GM10248 (cell line): ENCODE measurements at places on chromosomes 7 and 10.

DNA sequence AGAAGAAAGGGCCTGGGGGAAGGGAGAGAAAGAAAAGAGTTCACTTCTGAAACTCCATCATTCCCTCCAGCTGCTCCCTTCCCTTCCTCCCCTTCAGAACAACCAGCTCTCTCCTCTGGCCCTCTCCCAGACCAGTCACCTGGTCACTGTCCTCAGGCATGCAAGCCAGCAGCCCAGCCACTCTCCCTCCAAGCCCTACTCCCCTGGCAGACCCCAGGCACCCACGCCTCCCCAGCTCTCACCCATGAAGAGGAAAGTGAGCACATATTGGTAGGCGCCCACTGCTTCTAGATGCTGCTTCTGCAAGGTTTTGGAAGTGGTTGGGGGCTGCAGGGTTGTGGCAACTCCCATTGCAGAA is 353 bp downstream of the MOGAT3 start:
- DNase-seq = no peak

DNA sequence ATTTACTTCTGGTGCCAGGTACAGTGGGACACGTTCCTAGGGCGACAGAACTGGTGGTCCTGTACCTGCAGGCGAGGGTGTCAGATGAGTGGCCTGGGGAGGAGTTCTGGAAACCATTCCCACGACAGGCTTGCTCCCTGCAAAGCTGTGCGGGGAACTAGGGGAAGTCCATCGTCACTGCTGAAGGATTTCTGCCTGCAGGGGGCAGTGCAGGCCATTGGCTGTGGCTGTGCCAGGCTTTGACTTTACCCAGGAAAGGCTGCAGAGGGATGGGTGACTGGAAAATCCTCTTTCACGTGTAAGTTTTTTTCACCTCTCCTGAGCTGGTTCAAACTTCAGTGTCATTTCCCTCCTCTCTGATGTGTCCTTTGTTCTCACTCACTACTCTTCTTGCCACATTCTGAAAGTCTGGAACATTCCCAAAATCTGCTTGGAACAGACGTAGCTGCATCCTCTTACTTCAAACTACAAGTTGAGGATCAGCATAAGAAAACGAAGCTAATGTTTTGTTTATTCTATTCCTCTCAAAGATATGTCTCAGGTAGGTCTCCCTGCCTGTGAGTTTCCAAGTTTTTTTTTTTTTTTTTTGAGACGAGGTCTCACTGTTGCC is 126.5 kb downstream of the SH2D4B start:
- peak; percentile 61 for DNase-seq

DNA sequence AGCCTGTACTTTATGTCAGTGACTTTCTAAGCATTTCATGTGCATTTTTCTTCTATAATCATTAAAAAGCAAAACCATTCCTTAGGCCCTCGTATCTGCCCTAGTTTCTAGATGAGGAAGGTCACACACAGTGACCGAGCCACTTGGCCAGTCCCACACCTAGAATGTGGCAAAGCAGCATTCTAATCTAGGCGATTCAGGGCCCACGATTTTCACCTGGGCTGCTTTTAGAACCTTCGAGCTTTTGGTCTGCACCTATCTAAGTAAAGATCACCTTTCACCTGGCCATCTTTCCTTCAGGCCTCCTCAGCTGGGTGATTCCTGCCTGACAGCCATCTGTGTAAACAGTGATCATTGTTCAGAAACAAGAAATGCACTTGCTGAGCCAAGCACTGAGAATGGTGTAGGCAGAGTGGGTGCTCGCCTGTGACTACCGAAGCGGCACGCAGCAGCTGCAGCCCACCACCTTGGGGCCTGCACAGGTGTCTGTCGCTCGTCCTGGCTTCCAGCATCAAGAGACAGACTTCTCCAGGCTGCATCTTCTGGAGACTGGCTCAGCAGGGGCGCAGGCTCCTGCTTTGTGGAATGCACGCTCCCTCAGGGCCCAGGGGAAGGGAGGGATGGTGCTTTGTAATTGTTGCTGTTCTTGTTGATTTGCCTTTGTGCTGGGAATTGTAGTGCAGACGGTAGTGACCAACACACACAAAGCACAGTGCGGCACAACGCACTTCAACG is 149.0 kb upstream of the INSYN2A start:
- DNase-seq = no peak

- DNase-seq = no peak
Measured at GRCh38 chr7:100682991-100683658, 9.6 kb downstream of the GNB2 start.

DNA sequence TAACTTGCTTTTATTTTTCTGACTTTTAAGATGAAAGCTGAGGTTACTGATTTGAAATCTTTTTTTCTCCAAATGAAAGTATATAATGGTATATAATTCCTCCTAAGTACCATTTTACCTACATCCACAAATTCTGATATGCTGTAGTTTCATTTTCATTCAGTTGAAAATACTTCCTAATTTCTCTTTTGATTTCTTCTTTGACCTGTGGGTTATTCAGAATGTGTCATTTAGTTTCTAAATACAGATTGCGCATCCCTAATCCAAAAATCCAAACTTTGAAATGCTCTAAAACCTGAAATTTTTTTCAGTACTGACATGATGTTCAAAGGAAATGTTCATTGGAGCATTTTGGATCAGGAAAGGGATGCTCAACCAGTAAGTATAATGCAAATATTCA is 168.7 kb downstream of the CELF2 start:
- no peak for DNase-seq

DNA sequence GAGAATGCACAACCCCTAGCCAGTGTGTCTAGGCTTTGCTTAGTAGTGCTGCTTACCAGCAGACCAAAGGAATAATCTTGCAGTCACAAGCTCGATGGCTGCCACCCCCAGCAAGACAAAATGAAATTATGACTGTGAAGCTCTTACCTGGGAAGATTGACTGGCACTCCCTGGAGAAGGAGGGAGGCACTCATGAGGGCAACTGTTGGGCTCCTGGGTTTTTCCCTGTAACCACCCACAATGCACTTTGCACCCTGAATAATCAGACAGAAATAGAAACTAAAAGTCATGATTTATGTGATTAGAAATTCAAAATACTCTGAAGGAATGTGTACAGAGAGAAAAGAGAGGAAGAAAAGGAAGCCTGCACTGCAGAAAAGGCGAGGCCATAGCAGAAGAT is 144.3 kb upstream of the DGKB start:
- no peak for DNase-seq

- DNase-seq = no peak
Measured at GRCh38 chr10:5400468-5401240, 4.0 kb downstream of the TUBAL3 start.

- DNase-seq = peak; percentile 66
Measured at GRCh38 chr10:93039721-93040120, 20.9 kb upstream of the CYP26C1 start.

- DNase-seq = no peak
Measured at GRCh38 chr7:36304099-36304425, 85.6 kb upstream of the ANLN start.

- no peak for DNase-seq
Measured at GRCh38 chr7:56079450-56080185, 13.1 kb downstream of the PHKG1 start.

- DNase-seq = no peak
Measured at GRCh38 chr7:130441408-130441869, 623 bp upstream of the CEP41 start.

DNA sequence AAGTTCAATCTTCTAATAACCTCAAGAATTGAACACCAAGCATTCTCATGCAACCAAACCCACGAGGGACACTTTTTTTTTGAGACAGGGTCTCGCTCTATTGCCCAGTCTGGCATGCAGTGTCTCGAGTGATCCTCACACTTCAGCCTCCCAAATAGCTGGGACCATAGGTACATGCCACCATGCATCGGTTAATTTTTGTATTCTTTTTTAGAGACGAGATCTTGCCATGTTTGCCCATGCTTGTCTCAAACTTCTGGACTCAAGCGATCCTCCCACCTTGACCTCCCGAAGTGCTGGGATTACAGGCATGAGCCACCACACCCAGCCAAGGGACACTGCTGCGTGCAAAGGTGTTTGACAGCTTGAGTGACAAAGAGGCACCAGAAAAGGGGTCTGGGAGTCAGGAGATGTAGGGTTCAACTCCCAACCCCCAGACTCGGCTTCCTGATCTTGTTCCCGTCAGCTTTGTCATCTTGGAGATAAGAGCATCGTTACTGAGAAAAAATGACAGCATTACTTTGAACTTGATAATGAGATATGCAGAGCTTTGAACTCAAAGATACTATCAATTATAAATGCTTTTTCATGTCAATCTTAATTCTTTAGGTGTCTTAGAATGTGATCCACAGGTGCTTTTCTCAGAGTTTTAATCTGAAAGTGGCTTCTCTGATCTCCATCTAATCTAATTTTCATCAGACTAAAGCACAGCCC is 1.6 kb upstream of the CYTH3 start:
- no peak for DNase-seq

DNA sequence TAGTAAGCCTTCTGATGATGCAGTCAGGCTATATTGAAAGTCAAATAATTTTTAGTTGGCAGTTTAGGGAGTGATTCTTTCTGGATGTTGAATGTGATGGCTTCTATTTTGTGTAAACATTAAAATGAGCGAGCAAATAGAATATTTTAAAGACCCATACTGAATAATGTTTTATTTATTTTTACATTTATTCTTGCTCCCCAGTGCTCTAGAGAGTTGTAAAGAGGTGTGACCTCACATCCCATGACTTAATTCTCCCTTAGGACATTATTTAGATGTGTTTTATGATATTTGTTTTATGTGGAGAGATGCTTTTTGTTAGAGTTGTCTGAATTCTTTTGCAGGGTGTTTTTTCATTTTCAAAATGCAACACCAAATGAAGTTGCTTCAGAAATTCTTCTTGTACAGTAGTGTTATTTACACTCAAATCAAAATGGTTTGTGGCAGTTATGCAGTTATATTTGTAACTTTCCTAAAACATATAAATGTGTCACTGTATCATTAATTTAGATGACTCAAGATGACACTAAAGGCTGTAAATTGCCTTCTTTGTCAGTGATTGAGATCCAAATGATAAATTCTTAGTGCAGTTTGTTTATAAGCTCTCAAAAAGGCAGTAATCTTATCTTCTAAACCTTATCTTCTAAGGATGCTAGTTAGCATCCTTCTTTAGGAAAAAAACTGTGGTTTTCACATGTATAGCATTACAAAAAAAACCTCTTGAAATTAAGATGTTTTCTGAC is 12.4 kb downstream of the UMAD1 start:
- no peak for DNase-seq

DNA sequence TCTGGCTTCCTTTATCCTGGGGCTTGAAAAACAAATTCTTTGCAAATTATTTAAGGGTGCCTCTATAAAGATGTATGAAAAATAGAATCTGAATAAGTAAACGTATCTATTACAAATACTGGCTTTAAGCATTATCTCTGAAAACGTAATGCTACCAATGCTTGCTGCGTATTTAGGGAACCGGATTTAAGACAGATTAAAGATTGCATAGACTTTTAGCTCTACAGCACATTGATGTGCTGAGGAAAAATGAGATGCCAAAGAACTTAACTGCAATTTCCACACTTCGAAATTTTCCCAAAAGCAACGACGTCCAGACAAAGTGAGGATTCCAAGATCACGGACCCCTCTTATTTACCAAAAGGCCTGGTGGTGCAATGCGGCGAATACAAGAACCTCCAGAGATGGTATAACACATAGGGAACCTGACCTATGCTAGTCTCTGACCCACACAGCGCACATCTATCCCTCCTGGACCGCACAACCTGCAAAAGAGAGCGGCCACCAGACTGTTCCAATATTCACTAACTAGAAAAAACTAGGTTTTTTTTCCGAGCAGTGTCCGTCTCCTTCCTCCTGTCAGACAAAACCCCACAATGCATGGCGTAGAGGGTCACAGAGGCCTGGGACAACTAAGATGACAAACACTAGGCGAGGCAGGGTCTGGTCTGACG is 34.3 kb upstream of the PHF14 start:
- DNase-seq = no peak

DNA sequence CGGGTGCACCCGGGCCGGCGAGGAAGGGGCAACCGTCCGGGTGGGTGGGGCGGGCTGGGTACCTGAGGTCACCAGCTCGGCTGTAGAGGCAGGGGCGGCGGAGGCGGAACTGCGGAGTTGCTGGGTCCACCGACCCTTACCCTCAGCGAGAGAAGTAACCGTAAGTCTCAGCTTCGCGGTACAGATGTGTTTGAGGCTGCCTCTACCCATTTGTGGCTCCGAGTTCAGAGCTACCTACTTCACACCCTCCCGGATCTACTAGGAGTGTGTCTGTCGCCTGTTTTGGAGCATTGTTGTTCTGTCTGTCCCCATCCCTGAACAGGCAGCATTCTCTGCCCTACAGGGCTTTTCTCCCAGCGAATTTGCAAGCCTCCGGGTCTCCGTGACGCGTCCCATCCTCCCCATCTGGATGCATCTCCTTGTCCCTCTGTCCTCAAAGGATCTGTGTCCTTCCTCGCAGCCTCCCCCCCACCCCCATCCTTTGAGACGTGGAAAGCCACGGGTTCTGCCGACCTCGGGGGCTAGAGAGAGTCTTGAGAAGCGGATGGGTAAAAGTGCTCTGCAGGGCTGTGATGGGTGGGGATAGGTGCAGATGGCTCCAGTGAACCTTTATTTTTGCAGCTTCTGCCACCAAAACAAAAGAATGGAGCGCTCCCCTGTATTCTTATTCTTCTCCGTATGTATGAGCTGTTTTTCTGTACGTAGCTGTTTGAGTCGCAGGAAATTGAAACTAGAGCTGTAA is 757 bp downstream of the ANKIB1 start:
- peak; percentile 49 for DNase-seq

GRCh38 chr10:1310271-1310789 is 254.1 kb downstream of the WDR37 start:
- DNase-seq = no peak

DNA sequence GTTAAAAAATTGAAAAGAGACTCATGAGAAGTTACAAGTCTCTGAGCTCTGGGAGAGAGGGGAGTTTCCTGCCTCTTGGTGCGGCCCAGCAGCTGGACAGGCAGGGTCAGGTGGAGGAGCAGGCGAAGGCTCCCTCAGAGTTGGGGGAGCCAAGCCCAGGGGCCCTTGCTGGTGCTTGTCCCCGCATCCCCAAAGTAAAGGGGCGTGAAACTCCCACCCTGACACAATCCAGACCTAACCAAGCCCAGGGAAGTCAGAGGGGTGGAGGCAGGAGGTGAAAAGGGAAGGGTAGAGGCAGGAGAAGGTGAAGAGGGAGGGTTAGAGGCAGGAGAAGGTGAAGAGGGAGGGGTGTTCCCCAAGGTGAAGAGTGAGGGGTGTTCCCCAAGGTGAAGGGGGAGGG is 322.8 kb downstream of the GLRX3 start:
- no peak for DNase-seq

- DNase-seq = peak; percentile 55
Measured at GRCh38 chr7:100655908-100656674, at the start of gene ACTL6B. Gene ACTL6B, minus strand, starts transcription at chr7:100656448. Its CDS starts 94 bp downstream, at chr7:100656354.

DNA sequence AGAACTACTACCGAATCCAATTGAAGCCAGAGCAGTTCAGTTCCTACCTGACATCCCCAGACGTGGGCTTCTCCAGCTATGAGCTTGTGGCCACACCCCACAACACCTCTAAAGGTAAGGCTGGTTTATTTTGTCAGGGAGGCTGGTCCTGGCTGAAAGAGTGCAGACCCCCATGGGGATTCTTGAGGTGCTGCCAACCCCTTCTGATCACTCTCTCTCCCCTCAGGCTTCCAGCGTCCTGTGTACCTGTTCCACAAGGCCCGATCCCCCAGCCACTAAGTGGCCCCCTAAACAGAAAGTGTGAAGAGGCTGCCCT is 3.1 kb downstream of the PPP1R35 start:
- no peak for DNase-seq
